ENCODE measurements at places on chromosomes 2 and 18. TPM values are rescaled to one million over a fixed set of nuclear protein-coding genes. Genes with fewer than 3 reads are reported as not detected.

The SGPP2 gene
- total RNA-seq, result 24.6 TPM

The SMYD5 gene
- total RNA-seq, result 26.1 TPM

The SERPINB3 gene
- total RNA-seq, result not detected

DNA sequence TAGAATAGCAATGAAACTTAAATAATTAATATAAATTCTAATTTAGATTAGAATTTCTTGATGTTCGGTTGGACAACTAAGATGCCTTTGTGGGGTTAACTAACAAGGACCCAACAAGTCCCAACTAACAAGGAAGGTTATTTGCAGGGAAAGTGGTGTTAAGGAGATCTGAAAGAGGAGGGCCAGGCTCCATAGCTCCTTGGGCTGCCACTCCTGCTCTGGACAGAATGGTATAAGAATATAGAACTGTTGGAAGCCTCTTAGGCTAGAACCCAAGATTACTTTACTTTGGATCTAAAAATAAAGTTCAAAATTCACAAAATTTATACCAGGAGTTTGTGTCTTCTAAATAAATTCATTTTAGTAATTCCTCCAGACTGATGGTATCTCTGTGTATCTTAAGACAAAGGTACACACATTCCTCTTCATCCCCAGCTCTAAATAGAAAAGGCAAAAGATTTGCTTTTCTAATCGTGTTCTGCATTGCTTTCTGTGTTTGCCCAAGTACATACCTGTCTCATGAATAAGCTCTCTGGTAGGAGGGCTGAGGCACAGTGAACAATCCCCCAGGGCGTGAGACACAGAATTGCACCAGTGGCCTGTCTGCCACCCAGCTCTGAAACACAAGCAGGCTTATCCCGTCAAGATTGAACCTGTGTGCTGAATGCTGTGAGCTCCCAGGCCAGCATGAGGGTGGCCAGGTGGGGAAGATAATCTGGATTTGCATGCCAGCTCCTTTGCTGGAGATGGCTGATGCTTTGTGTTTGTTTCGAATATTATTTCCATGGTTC is 176.0 kb downstream of the ACKR3 start:
- DNase-seq, result peak; percentile 75

GRCh38 chr2:62040926-62041325 is 135.5 kb downstream of the COMMD1 start:
- DNase-seq, result no peak

DNA sequence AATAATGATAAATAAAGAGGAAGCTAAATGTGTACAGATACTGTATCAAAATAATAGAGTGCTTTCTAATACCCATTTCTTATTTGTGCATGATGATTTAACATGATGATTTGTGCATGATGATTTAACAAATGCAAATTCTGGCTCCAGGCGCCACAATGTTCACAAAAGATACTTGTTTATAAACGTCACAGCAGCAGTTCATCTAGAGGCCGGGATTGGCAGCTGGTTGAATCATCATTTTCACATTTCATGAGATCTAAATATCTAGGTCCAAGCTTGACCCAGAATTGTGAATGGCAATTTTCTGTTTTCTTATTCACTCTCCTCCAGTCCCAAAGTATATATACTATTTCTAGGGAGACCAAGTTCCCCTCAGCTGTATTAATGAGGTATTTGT is 322.0 kb downstream of the SUCLG1 start:
- DNase-seq, result no peak

- DNase-seq, result peak; percentile 42
These were observed 50.7 kb upstream of the OTX1 start for GRCh38 chr2:62999905-63000304.

DNA sequence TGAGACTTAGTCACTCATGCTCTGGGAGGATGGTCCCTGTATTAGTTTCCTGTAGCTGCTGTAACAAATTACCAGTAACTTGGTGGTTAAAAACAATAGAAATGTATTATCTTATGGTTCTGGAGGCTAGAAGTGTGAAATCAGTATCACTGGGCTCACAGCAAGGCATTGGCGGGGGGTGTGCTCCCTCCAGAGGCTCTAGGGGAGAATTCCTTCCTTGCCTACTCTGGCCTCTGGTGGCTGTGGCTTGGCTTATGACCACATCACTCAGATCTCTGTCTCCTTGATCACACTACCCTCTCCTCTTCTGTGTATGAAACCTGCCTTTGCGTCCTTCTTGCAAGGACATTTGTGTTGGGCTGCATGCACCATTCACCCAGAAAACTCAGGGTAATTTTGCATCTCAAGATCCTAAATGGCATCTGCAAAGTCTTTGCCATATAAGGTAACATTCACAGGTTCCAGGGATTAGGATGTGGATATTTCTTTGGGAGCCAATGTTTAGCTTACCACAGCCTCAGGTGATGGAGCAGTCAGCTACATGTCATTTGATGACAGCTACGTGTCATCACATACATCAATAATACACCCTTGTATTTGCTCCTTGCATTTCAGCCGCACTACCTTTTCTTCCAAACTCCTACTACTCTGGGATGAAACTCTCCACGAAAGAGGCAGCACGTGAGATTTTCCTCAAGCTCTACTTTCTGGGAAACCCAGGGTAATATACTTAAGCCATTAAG is 49.6 kb upstream of the POU3F3 start:
- no peak for DNase-seq

DNA sequence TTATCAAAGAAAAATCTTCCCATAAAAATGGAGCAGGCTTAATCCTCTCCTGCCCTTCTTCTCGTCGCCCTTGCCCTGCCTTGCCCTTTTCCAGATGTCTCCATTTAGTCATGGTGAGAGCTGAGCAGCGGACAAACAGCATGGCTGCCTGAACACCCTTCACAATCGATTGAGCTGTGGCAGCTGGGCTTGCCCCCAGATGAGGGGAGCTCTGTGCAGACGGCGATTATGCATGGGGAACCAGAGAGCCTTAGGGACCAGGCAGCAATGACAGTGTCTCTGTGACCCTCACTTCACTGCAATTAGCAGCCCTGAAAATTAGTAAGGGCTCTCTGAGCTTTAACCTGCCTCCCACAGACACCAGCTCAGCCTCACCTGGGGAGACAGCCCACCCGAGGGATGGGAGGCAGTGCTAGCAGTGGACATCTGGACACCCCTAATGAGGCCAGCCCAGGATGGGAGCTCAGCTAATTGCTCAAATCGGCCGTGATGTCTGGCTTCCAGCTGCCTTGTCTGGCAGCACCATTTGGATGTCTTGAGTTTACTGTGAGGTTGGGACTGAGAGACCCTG is 365.7 kb downstream of the TNS1 start:
- DNase-seq, result no peak

- no peak for DNase-seq
These were observed 19.8 kb downstream of the CCDC68 start for GRCh38 chr18:54939361-54939917.

DNA sequence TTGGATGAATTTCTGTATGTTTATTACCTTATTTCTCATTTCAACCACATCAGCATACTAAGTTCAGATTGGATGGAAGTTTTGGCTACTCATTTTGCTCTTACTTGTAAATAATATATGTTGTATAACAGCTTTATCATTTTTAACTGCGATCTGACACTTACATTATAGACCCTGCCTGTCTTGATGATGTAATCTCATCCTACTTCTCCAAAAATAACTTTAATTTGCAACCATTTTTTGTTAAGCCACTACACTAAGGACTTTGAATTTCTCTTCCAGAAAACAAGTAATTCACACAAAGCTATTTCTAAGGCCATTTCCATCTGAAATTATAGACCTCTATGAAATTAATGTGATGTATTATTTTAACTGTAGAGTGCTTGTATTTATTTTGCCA is 240.7 kb downstream of the WDR7 start:
- DNase-seq, result no peak

DNA sequence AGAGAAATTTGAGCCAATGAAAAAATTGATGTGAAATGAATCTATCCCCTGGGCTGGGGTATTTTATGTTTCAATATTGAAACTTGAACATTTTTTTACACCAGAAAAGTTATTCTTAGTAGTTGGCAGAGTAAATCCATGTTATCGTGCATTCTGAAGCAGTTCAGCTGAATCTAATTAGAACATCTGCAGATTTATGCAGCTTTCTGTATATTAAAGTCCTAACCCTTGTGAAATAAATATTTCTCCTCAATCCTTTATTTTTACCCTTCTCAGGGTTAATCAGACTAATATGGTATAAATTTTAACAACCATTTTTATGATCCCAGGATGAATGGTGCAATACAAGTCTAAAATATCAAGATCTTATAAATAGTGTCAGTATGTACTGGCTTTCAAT is 69.5 kb downstream of the CDH20 start:
- no peak for DNase-seq

DNA sequence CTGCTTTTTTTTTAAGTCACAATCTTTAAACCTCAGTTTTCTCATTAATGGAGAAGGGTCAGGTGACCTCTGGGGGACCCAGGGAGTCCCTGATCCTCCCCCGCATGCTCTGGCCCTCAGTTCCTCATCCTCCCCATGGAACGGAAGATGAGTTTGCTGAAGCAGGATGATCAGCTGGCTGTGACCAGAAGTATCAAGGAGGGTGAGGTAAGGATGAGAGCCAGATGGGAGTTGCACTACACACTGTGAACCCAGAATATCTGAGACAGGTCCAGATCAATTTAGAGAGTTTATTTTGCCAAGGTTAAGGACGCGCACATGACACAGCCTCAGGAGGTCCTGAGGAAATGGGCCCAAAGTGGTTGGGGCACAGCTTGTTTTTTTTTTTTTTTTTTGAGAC is 3.8 kb downstream of the CATIP start:
- no peak for DNase-seq

GRCh38 chr18:34866739-34867138 is 156.6 kb downstream of the DTNA start:
- DNase-seq, result no peak

DNA sequence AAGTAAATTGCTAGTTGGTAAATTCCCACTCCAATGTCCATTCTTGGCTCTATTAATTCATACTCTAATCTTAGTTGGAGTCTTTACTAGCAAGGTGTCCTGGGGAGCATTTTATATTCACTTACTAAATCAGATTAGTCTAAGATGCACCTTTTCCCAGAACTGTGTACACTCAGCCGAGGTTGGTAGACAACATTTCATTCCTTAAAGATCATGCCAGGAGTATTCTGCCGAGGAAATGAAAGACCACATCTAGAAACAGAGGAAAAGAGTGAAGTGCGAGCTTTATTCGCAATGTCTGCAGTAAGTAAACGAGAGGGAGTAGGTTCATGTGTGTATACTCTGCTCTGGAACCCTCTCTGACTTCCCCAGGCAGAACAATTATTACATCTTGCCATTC is 14.6 kb upstream of the KYNU start:
- no peak for DNase-seq

GRCh38 chr18:68733707-68734106 is 18.8 kb upstream of the TMX3 start:
- DNase-seq, result no peak

DNA sequence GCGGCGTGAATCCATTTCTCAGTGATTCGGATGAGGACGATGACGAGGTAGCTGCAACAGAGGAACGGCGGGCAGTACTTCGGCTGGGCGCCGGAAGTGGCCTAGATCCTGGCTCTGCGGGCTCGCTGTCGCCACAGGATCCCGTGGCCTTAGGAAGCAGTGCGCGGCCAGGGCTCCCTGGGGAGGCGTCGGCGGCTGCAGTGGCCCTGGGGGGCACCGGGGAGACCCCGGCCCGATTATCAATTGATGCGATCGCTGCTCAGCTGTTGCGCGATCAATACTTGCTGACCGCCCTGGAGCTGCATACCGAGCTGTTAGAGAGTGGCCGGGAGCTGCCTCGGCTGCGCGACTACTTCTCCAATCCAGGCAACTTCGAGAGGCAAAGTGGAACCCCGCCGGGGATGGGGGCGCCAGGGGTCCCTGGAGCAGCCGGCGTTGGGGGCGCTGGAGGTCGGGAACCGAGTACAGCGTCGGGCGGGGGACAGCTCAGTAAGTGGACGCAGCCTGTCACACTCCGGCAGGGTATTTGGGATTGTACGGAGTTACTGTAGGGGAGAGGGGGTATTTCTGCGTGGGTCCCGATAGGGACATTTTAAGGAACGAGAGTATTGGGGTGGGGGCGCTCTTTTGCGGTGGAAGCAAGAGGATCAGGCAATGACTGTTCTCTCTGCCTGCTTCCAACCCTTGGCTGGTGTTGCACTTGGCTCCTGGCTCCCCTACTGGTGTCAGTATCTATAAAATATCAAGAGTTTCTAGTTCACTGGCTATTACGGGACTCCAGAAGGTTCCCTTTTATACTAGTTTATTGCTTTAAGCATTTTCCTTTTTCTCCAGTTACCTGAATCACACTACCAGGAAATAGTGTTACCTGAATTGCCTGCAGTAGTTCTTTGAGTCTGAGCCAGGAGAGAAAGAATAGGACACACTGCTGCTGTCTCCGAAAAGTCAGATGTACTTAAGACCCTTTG is 772 bp downstream of the RELCH start:
- DNase-seq, result peak; percentile 77

DNA sequence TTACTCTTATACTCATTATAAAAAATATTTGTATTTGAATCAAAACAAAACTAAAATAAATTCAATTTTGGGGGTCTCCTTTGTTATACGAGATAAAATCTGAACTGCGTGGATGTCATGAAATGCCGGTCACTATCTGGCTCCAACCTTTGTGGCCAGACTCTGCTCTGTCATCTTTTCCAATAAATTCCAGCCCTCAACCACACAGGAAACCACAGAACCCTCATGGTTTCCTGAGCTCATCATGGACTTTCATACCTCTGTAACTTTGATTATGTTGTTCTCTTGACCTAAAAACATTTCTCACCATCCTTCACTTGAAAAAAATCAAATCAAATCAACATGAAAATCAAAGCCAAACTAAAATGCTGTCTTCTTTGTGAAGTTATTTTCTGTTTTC is 724.7 kb downstream of the METTL4 start:
- no peak for DNase-seq

DNA sequence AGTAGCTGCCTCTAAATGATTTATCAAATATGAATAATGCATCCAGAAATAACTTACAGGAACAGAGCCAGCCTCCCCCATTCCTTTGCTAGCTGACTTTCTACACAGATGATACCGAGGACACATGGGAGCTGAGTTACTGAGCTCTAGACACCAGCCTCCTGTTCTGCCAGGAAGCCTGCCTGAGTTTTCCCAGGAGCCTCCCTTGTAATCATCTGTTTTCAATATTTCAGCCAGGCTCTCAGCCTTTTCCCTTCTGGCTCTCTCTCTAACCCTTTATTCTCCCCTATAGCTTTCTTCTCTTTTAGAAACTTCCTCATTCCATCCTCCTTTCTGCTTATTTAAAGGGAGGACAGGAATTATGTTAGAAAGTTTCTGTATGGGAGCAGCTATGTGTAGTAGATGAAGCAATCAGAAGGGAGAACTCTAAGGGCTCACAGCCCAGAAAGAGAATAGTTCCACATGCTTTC is 911.6 kb downstream of the TDRD15 start:
- no peak for DNase-seq

GRCh38 chr2:183070942-183071844 is 7.4 kb upstream of the DUSP19 start:
- DNase-seq, result peak; percentile 73

DNA sequence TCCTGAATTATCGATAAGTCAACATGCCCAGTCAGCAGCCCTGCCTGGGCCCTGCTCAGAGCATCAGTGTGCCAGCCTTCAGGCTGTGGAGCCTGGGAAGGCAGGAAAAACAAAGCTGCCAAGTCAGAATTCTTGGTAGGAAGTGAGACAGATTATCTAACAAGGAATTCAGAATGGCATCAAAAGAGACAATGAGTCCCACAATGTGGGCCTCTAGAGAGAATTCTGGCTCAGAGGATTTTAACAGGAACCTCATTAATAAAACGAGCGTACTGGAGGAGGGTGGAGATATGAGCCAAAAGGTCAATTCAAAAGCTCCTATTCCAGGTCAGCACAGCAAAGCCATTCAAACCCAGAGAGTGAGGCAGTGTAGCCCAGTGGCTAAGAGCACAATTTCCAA is 327.6 kb upstream of the MMADHC start:
- no peak for DNase-seq

- DNase-seq, result no peak
These were observed 67.1 kb downstream of the CLIP4 start for GRCh38 chr2:29182334-29182733.
